ENCODE measurements at places on chromosomes 13 and 19.

DNA sequence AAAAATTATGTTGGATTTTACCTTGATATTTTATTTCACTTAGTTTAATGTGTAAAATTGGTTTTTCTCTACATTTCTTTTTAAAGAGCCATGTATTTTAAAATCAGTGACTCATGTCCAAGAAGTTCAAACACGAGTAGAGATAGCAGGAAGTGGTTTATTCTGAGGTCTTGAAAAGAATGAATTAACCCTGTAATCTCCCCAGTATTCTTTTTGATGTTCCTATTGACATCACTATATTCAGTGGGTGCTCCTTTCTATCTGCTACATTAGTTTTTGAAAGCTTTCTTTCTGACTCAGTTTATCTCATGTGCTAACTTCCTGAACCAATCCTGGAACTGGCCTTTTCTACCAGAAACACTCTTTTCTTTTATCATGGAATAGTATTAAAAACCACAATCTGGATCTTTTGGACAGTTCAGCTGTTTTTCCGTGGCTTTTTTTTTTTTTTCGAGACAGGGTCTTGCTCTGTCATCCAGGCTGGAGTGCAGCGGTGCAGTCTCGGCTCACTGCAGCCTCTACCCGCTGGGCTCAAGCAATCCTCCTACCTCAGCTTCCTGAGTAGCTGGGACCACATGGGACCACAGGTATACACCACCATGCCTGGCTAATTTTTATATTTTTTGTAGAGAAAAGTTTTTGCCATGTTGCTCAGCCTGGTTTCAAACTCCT lies 114.9 kb downstream of the PCCA start:
- DNase-seq, result no peak

DNA sequence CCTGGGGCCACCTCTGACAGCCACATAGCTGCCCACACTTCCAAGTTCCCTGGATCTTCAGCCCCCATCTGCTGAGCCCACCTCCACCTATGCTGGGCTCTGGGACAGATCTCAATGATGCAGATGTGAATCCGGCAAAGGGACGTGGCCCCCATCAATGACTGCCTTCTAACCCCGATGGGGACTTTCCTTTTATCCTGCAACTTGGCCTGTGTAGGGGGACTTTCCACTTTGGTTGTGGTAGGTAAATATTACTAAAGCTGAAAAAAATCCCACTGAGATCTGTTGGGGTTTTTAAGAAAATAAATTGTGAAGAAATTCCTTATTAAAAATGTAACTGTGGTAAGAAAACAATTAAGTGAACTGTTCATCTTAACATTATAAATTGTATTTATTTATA lies 20.8 kb upstream of the ASPDH start:
- no peak for DNase-seq

DNA sequence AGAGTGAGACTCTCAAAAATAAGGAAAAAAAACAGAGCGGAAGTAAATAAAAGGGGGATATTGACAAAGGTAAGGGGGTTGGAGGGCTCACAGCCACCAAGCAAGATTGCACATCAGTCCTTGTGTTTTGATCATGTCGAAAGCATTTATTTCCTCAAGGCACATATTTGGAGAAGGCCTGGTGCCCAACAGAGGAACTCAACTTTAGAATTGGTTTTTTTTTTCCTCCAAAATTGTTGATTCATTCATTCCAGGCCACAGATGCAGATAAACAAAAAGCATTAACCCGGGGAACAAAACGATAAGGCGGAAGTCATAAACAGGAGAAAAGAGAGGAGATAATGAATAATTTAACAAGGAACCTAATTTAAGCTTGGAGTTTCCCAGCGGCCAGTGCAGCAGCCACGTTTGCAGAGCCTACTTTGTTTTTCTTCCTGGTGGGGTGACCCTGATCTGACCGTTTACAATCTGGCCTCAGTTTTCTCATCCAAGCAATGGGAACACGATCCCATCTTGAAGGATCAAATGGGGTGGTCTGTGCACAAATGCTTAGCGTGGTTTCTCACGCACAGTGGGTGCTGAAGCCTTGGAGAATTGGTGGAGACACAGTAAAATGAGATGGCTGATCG lies 2.1 kb upstream of the PTPRS start:
- DNase-seq, result no peak

- DNase-seq, result no peak
These were observed 437 bp downstream of the SUCLA2 start for GRCh38 chr13:48000559-48001113.

- no peak for DNase-seq
These were observed 921.8 kb downstream of the UQCRFS1 start for GRCh38 chr19:28290963-28291657.

GRCh38 chr13:105282406-105283285 lies 1252.8 kb downstream of the EFNB2 start:
- DNase-seq, result no peak

DNA sequence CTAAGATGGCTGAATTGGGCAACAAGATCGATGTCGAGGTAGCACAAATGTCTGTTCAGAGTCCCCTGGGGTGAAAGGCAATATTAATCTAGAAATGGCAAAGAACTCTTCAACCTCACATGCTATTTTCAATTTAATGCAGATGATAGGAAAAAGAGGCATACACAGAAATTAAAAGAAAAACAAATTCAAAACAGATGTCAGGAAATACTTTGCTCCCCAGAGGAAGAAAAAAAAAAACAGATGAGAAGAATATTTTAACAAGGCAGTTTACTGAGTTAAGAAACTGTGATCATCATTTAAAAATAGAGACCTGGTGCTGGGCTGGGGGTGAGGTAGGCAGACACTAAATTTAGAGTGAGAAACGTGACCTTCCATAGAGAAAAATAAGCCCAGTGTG lies 421.9 kb upstream of the ARGLU1 start:
- no peak for DNase-seq

DNA sequence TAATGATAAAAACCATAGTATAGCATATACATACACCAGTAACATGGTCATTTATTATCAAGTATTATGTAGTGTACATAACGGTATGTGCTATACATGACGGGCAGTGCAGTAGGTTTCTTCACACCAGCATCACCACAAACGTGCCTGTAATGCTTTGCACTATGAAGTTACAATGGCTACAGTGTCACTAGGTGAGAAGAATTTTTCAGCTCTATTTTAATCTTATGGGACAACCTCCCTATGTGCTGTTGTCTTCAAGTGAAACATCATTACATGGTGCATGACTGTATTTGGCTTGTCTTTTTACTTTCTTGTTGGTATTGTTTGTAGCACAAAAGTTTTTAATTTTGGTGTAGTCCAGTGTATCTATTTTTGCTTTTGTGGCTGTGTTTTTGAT lies 18.7 kb downstream of the CDK8 start:
- DNase-seq, result no peak

GRCh38 chr13:84962849-84963248 lies 836.4 kb downstream of the SLITRK6 start:
- no peak for DNase-seq

GRCh38 chr19:18417250-18418028 lies 1.8 kb upstream of the SSBP4 start:
- no peak for DNase-seq

GRCh38 chr19:18001777-18002345 lies 6.1 kb upstream of the ARRDC2 start:
- DNase-seq, result no peak

GRCh38 chr19:28999724-29000433 lies 213.1 kb downstream of the UQCRFS1 start:
- no peak for DNase-seq
